ENCODE measurements at places on chromosomes 6 and 20.

- peaks cover 2% of the 10 kb centered on the region for H3K4me1 ChIP-seq
- no peaks in the 10 kb centered on the region for H3K36me3 ChIP-seq
- H3K4me3 ChIP-seq: no peak overlapping the region
- H3K27ac ChIP-seq: no peak overlapping the region
- no peaks in the 10 kb centered on the region for H3K27me3 ChIP-seq
Observed at GRCh38 chr20:39935901-39936300, 753.1 kb downstream of the MAFB start.

GRCh38 chr6:1477432-1478090 lies 88.2 kb downstream of the FOXF2 start:
- no peak overlapping the region for H3K27ac ChIP-seq
- no peaks in the 10 kb centered on the region for H3K36me3 ChIP-seq
- no peaks in the 10 kb centered on the region for H3K27me3 ChIP-seq

GRCh38 chr6:26021001-26021349 lies 58.4 kb downstream of the TRIM38 start:
- ATAC-seq: peak; percentile 20
- no peaks in the 10 kb centered on the region for H3K36me3 ChIP-seq
- peak overlapping the region; percentile 76 for H3K4me3 ChIP-seq
- no peaks in the 10 kb centered on the region for H3K27me3 ChIP-seq

DNA sequence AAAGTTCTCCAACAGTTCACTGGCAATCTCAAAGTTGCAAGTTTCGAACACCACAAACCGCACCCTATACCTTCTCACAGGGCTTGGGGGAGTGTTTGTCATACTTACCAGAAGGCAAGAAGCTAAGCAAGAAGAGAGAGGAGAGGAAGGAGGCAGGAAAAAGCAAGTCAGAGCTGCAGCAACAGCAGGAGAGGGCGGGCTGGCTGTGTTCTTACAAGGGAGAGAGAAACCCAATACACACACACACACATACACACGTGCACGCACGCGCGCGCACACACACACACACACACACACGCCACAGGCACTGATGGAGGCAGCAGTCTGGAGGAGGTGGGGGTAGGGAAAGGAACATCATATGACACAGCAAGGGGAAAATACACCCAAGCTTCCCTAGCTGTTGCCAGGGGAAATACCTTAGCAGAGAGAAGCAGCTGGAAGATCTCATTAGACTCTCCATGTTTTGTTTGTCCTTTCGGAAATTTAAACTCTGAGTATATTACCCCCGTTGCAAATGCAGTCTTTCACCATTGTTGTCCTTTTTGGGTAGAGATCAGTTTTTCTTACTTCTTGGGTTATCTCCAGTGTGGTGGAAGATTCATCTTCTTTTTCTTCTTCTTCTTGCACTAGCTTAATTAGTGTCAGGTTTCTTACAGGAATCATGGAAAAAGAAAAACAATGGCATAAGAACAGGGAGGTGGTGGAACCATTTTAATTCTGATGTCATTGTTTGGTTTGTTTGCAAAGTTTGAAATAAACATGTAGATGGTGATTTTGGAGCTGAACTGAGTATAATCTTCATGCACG lies at the start of gene TXLNB:
TSS of gene TXLNB (minus strand) at position 186 of the 807 bp plus-strand sequence. CDS start 3,099 bp downstream, outside the sequence.
- ATAC-seq: peak; percentile 88
- peaks cover 8% of the 10 kb centered on the region for H3K4me1 ChIP-seq
- H3K4me3 ChIP-seq: peak within 1 kb of the TSS; percentile 15
- H3K27ac ChIP-seq: peak within 1 kb of the TSS; percentile 83

DNA sequence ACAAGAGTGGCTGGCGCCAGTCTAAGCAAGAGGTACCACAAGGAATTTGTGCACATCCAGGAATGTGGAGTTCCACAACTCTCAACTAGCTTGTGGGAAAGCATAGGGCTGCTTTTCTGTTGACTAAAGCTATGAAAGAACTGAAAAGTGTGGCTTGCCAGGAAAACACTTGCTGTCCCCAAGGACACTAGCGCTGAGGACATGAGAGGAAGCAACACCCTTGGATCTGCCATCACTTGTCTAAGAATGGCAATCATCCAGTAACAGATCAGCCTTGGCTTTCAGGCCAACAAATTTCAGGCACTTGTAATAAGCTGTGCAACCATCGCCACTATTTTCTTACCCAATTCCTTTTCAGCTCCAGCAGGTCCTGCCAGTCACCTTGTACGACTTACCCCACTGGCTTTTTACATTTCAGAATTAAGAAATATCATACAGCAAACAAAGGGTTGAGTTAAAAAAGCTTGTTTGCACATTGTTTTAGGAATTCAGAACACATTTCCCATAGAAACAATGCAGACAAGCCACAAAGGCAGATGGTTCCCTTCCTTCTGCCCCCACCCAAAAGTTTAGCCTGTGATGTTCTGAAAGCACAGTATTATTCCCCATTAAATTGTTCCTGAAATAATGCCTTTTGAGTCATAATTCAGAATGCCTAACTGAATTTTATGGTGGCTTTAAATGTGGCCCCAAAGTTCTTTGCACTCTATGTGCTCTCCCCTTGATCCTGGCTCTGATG lies 57.9 kb upstream of the SSTR4 start:
- no peak overlapping the region for H3K4me3 ChIP-seq
- no peaks in the 10 kb centered on the region for H3K27me3 ChIP-seq
- H3K4me1 ChIP-seq: peaks cover 11% of the 10 kb centered on the region
- H3K36me3 ChIP-seq: no peaks in the 10 kb centered on the region
- peak; percentile 87 for ATAC-seq
- peak overlapping the region; percentile 5 for H3K27ac ChIP-seq

GRCh38 chr6:14001329-14002012 lies 76.7 kb downstream of the RNF182 start:
- H3K27me3 ChIP-seq: peaks cover 13% of the 10 kb centered on the region
- H3K4me3 ChIP-seq: no peak overlapping the region
- ATAC-seq: no peak
- H3K27ac ChIP-seq: no peak overlapping the region
- H3K36me3 ChIP-seq: no peaks in the 10 kb centered on the region

DNA sequence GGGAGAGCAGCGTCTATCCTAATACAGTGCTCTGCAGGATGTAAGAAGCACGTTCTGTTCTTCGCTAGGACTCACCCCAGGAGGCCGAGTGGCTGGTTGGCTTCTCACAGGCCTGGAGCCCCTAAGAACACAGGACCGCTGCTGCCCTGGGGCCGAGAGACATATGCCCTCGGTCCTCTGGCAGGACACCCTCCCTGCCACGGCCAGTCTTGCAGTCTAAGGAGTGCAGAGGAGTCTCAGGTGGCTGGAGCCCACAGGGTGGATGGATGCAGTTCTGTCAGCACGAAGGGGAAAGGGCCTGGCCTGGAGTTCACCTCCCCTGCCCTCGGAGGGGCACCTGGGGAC lies 96.5 kb downstream of the SMOC2 start:
- H3K27ac ChIP-seq: peak overlapping the region; percentile 85
- no peak overlapping the region for H3K4me3 ChIP-seq
- no peaks in the 10 kb centered on the region for H3K4me1 ChIP-seq
- no peak for ATAC-seq

DNA sequence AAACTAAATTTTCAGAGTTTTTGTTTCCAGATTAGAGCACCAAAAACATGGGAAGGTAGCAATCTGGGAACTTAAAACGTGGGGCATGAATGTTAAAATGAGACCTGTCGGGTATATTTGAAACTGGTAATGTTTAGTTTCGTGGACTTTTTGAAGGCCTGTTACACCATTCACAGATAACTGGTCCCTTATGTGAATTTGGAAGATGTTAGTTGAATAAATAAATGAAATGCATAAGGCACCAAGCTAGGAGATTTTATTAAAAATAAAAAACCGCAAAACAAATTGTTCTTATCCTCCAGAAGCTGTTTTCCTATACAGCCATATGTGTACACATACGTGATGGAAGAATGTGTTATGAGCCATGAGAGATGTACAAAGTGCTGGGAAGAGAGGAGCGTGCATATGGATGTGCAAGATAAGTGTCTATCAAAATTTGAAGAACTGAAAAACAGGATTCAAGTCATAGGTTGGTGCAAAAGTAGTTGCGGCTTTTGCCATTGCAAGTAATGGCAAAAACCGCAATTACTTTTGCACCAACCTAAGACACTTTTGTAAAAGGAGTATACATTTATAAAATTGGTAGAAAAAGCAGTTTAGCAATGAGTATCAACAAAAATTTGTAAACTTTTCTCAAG lies 700 bp upstream of the MCUR1 start:
- H3K4me3 ChIP-seq: peak overlapping the region; percentile 77
- H3K4me1 ChIP-seq: peaks cover 9% of the 10 kb centered on the region
- H3K36me3 ChIP-seq: no peaks in the 10 kb centered on the region
- H3K27ac ChIP-seq: peak overlapping the region; percentile 96
- H3K27me3 ChIP-seq: no peaks in the 10 kb centered on the region

DNA sequence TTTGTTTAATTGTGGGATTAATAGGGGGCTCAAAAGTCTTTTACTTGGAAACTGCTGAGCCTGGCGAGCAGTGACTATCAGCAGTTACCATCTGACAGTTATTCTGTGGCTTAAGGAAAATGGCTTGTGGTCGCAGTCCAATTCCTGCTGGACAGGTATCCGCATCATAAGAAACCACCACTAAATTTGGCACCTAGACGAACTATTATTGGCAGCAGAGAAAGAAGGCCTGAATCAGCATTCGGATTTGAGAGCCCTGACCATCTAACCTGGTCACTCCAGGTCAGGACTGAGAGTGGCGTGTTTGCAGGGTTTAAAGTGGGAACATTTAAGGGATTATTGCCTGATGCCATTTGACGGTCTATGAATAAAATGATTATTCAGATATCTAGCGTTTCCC lies 146.4 kb downstream of the RPS12 start:
- no peak overlapping the region for H3K4me3 ChIP-seq

- peaks cover 25% of the 10 kb centered on the region for H3K4me1 ChIP-seq
- no peak overlapping the region for H3K27ac ChIP-seq
- no peak for ATAC-seq
- no peak overlapping the region for H3K4me3 ChIP-seq
- no peaks in the 10 kb centered on the region for H3K27me3 ChIP-seq
- no peaks in the 10 kb centered on the region for H3K36me3 ChIP-seq
Observed at GRCh38 chr6:15358579-15359327, 112.9 kb downstream of the JARID2 start.

DNA sequence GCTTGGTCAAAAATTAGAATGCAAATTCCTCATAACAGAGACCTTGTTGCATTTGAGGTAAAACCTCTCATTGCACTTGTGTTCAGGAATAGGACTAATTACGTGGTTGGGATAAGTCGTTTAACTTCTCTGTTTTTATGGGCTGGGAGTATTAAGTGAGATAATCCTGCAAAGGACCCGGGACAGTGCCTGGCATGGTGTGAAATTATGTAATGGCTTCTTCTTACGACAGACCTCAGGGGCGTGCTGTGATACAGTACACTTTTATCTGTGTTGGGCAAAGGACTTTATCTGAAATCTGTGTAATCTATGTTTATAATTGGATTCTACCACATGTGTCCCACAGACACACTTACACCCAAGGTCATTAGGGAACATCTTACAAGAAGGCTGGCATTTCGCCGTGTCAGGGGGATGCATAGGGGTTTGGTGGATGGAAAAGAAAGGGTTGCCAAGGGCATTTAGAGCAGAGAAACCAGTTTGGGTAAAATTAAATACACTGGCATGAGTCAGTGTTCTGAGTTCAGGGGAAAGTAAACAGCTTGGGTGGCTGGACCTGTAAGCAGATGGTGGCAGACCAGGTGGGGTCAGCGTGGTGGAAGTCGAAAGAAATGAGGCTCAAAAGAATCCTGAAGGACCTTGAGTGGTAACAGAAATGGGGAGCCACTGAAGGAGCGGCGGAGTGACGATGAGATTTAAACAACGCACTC lies 17.2 kb upstream of the RTF2 start:
- H3K27me3 ChIP-seq: no peaks in the 10 kb centered on the region
- no peak overlapping the region for H3K4me3 ChIP-seq
- H3K36me3 ChIP-seq: no peaks in the 10 kb centered on the region
- no peaks in the 10 kb centered on the region for H3K4me1 ChIP-seq
- ATAC-seq: no peak

GRCh38 chr20:15317546-15318232 lies 980.3 kb upstream of the FLRT3 start:
- H3K4me3 ChIP-seq: no peak overlapping the region
- H3K27ac ChIP-seq: no peak overlapping the region
- ATAC-seq: no peak
- H3K36me3 ChIP-seq: no peaks in the 10 kb centered on the region
